ENCODE measurements at places on chromosomes 6 and 20.

DNA sequence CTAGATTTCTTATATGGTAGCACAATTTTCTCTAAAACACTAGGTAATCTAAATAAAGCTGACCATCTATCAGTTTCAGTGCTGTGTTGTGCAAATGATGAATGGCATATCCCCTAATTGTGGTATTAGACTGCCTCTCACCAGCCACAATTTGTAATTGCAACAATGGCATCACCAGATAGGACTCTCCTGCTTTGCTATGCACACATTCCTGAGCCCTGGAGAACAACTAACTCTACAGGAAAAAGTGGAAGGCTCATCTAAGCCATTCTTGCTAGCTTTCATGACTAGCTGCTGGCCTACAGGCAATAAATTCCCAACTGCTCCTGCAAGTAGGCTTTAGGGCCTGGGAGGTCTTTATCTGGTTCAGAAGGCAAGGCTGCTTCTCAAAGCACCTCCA is 974.1 kb downstream of the EYS start:
- no peak for DNase-seq

- no peak for DNase-seq
Observed at GRCh38 chr6:25714765-25715164, 39.8 kb upstream of the SLC17A4 start.

- no peak for DNase-seq
Observed at GRCh38 chr6:111274593-111275217, 187.4 kb downstream of the SLC16A10 start.

DNA sequence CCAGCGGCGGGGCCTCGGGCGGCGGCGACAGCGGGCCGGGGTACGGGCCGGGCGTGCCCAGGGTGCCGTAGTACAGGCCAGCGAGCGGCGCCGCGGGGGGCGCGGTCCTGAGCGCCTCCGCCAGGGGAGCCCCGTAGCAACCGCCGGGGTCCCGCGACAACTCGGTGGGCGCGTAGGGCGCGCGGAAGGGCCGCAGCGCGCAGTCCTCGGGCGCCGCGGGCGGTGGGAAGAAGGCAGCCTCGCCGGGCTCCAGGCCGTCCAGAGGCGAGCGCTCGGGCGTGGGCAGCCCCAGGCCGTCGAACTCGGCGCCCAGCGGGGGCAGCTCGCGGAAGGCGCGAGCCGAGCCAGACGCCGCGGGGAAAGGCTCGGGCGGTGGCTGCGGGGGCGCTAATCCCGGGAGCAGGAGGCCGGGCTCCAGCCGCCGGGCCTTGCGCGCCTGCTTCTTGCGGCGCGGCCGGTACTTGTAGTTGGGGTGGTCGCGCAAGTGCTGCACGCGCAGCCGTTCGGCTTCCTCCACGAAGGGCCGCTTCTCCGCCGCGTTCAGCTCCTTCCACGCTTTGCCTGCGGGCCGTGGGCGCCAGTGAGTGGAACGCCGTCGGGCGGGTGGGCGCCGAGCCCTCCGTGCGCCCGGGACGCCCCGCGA is 916 bp downstream of the SOX18 start:
- no peak for DNase-seq

- DNase-seq: no peak
Observed at GRCh38 chr6:119077391-119077642, 1.1 kb downstream of the FAM184A start.

DNA sequence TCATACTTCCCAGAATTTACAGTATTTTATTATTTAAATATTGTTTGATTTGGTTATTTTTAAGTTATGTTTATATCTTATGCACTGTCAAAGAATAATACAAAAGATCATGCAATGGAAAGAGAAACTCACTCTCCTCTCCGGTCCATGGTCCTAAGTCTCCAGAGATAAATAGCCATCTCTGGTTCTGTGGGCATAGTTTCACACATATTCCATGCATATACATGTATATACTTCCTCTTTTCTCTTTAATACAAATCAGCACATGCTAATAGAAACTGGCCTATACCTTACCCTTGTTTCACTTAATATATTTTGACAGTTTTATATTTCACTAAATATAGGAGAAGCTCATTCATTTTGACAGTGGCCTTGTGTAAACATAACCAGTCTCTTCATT is 901.7 kb upstream of the CITED2 start:
- DNase-seq: no peak

- no peak for DNase-seq
Observed at GRCh38 chr6:33172688-33173534, 19.4 kb downstream of the COL11A2 start.

GRCh38 chr6:137148306-137149034 is 25.0 kb downstream of the IL22RA2 start:
- no peak for DNase-seq

- no peak for DNase-seq
Observed at GRCh38 chr6:149266659-149267058, 50.9 kb upstream of the TAB2 start.
